ENCODE measurements at places on chromosomes 6 and 20.

DNA sequence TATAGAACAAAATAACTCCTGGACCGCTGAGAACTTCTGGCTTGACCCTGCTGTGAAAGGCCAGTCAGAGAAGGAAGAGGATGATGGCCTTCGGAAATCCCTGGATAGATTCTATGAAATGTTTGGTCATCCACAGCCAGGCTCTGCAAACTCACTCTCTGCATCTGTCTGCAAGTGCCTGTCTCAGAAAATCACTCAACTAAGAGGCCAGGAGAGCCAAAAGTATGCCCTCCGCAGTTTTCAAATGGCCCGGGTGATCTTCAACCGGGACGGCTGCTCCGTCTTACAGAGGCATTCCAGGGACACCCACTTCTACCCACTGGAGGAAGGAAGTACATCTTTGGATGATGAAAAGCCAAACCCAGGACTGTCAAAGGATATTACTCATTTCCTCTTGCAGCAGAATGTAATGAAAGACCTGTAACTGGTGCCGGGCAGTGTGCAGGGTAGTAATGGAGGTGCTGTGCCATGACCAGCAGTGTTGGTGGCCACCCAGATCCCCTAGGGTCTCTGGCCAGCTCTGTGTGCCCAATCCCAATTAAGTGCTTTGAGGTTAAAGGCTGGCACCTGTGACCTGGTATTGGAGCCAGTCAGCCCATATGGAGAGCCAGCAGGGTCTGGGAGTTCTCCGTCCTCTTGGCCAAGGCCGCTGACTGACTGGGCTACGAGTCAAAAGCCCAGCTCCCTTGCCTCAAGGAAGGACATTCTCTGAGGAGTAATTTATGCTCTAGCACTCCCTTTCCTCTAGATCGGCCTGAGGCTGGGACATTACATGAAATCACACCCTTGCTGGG is 87.1 kb downstream of the TRMT6 start:
- no peak for DNase-seq

GRCh38 chr6:138454981-138455706 is 44.1 kb downstream of the NHSL1 start:
- peak; percentile 39 for DNase-seq

- no peak for DNase-seq
Observed at GRCh38 chr20:21096321-21097043, 9.7 kb downstream of the LINC00237 start.

- no peak for DNase-seq
Observed at GRCh38 chr6:147154454-147154853, 49.8 kb upstream of the STXBP5 start.

- peak; percentile 14 for DNase-seq
Observed at GRCh38 chr6:147508042-147508865, at the start of gene SAMD5. Gene SAMD5 (plus strand): TSS chr6:147508690. CDS start chr6:147508929, 239 bp downstream.

- no peak for DNase-seq
Observed at GRCh38 chr6:141744194-141744925, 388.4 kb upstream of the GJE1 start.

- DNase-seq: no peak
Observed at GRCh38 chr6:101747716-101748115, 354.2 kb downstream of the GRIK2 start.

DNA sequence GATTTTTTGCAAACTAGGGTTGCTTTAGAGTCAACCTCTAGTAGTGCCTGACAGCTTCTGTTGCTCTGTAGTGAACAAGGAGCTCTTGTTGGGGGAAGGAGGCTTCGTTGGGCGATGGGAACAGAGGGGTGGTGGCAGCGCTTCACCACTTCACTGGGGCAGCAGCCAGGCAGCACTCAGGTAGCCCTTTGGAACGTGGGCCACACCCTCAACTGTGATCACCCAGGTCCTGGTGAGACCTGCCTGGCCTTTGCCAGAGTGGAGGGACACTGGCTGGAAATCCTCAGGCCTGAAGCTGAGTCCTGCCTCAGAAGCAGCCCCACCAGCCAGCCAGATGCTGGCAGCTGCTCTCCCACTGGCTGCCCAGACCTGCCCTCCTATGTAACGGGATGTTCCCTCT is 10.4 kb upstream of the EDN3 start:
- DNase-seq: no peak

DNA sequence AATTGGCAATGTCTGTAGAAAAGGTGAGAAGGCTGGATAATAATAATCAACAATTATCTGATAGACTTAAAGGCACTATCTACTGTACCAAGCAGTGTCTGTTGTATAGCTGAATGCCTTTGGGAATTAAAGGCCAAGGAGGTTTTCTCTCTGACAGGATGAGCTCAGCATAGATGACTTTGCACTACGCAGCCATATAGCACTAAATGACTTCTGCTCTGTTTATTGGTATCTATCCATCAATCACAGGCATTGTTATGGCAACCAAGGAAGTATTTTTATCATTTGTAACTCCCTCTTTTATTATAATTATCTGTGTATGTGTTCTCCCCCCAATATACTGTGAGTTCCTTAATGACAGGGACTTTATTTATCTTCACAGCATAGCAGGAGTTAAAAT is 654.3 kb downstream of the PHF3 start:
- DNase-seq: no peak

DNA sequence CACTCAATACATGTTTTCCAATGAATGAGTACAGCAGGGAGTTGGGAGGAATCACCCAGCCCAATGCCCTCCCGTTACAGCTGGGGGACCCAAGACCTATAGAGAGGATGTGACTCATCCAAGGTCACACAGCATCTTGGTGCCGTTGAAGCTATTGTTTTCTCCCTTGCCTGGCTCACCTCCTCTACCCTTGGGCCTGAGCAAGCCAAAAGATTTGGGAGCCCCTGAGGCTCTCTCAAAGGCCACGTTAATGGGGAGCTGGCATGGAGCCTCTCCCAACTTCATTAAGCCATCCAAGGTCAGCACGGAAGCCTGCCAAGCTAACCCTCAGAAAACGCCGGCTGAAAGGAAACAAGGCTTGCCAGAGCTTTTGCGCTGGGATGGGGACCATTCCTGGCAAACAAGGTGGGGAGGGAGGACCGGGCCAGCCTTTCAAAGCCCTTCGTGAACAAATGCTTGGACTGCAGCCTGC is 30.4 kb downstream of the KCNB1 start:
- DNase-seq: no peak

- DNase-seq: no peak
Observed at GRCh38 chr6:36069573-36069972, 42.0 kb downstream of the MAPK14 start.

DNA sequence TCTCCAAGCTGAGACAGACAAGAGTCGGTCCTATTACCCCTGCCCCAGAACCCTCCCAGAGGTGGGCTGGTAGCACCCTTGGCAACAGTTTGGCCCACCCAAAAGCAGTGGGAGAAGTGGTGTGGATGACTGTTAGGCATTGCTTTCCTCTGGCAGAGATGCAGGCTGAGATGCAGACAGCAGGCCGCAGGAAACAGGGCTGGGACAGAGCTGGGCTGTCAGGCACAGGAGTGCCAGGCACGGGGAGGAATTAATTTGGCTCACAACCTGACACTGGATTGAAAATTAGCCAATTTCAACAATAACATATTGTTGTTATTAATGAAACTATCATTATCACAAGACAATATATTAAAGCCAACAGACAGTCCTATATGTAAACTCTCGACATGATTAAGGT is 15.7 kb upstream of the SIRT5 start:
- no peak for DNase-seq

DNA sequence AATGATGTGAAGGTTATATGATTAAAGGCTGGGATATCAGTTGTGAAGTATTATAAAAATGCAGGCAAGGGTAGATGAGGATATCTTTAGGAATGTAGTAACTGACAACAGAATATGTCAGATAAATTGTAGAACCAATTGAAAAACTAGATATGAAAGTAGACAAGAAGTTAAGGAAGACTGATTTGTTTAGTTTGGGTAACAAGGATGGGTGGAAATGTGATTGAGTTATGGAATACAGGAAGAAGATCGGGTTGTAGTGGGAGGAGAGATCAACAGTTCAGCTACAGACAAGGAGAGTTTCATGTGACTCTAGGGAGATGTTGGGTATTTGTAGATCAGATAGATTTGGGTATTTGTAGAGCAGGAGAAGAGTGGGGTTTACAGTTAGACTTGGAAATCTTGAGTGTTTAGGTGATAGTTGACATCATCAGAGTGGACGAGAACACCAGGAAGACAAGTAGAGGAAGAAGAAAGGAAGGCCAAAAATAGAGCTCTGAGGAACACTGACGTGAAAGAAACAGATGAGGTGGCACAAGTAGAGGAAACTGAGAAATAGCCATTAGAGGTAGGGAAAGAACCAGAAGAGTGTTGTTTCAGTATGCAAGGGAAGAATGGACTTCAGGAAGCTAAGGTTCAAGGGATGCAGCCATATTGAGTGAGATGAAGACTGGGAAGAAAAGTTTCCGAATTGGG is 12.1 kb upstream of the TSPYL1 start:
- no peak for DNase-seq

- no peak for DNase-seq
Observed at GRCh38 chr6:109783250-109783986, 92.3 kb downstream of the FIG4 start.

GRCh38 chr6:152461556-152461955 is 175.6 kb downstream of the SYNE1 start:
- no peak for DNase-seq

DNA sequence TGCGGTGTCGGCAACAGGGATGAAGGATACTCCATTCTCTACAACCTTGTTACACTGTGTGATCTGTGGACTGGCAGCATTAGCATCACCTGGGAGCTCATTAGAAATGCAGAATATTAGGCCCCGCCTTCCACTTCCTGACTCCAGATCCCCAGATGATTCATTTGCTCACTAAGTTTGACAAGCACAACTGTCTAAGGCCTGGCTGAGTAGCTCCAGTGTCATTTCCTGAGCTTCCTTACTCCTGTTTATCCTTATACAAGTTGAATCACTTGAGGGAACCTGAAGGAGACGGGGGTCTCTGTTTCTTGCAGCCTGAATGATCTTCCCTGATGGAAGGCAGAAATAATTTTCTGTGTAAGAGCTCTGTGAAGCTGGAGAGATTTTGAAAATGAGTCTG is 32.7 kb upstream of the PROKR2 start:
- no peak for DNase-seq

DNA sequence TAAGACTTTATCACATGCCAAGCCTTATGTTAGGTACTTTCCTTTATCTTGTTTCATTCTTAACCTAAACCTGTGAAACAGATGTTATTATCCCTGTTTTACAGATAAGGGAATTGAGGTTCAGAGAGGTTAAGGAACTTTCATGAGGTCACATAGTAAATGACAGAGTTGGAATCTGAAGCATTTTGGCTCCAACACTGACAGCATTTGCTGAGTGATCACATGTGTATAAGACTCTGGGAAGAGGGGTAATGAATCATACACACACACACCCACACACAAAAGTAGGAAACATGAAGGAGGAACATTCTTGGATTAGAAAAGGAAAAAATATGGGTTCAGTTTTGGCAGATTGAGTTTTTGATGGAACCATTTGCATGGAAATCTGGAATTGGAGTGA is 212.5 kb downstream of the GJA1 start:
- DNase-seq: no peak

DNA sequence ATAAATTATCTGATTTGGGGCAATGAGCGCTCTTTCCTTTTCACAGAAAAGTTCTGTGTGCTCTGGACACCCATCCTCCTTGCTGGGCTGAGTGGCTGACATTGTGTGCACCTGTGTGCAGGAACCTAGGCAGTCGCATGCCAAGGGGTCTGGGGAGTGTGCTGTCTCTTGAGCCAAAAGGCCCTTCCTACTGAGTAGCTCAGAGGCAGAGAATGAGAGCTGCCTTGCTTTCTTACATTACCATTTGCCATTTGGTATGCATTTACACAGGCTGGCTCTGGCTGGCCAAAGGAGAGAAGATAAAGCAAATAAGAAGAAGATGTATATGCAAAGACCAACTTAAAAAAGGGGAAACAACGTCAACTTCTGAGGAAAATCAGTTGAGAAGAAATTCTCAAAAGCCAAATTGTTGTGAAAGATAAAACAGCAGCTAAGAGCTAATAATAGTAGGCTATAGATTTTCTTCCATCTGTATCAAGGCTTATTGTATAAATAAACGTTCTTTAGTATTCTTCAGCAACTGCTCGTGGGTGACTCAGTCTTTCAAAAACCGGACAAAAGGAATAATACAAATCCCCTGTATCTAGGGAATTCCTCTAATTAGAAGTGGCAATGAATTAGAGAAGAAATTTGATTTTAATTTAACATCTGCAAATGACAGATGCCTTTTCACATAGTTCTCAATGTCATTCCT is 121.9 kb downstream of the INSM1 start:
- no peak for DNase-seq

DNA sequence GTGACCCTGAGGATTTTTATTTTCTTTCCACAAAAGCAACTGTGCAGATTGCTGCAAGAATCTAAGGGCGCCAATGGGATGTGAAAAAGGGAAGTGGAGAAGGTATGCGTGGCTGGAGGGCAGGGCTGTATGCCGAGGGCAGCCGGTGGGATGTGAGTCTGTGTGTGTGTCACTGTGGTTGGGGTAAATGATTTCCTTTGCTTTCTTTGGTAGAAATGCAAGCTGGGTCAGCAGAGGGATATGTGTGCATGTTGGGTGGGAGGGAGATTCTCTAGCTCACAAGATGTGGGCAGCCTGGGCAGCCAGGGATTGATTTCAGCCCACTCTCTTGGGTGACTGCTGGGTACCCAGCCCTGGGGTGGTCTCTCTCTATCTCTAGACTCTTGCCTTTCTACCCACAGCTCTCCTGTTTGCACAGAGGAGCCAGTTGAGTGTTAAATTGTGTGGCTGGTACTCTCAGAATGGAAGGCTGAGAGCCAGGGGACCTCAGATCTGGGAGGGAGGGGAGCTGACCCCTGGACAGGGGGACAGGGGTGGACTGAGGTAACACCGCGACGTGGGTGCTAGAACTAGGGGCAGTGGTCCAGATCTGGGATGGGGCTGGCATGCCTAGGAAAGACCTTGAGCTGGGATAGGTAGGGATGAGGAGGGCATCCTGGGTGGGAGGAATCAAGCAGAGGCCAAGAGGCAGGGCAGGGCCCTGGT is 136.8 kb upstream of the RNF24 start:
- DNase-seq: no peak

- no peak for DNase-seq
Observed at GRCh38 chr6:139751179-139751578, 376.7 kb upstream of the CITED2 start.

DNA sequence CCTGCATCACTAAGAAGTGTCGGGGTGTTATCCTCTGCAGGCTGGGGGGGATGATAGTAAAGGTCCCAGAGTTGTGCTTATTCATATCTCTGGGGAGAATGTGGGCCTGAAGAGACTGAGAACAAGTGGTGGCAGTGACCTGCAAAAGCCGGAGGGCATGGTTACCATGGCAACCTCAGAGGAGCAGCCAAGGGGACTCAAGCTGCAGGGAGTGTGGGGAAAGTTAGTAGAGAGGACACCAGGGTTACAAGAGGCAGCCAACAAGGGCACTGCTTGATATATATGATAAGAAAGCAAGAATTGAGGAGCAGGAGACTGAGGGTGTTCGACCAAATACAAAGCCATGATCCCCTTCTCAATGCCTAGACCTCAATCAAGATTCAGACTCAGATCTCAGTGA is 46.1 kb downstream of the HLA-F start:
- DNase-seq: no peak

GRCh38 chr6:132153221-132153898 is 202.2 kb upstream of the CCN2 start:
- no peak for DNase-seq

- DNase-seq: no peak
Observed at GRCh38 chr6:144156338-144156737, 6.0 kb downstream of the STX11 start.

Measured in activated CD4-positive, alpha-beta T cell treated with anti-CD3 and anti-CD28 coated beads, Interleukin-2, amount 50 U/mL, for 48 hours (primary cell).